T-helper 2 cell treated with Interferon-gamma antibody and Interleukin-4, amounts not matched to agents 5 μg/mL and 100 μg/mL, for 36 hours (primary cell): ENCODE measurements at places on chromosomes 11 and 22.

GRCh38 chr11:18650859-18651557, 16.9 kb upstream of the SPTY2D1 start:
- peak; percentile 17 for DNase-seq

DNA sequence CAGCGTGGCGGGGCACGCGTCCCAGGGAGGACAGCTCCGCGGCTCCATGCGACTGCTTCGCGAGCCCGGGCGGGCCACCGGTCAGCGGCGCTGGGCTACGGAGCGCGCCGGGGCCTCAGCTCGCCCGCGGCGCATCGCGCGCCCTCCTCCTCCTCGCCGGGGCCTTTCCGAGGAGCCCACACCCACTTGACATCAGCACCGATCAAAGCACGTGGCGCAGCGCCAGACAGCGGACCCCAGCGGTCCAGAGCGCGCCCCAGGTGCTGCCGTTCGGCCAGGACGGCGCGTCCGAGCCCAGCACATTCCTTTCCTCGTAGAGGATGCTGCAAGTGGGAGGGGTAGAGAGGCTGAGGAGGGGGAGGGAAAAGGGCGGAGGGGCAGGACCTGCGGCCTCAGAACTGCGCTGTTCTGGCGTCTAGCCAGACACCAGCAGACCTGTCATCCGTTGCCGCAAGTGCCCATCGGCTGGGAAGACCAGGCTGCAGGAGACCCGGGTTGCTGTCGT, 88.6 kb downstream of the PLEKHA7 start:
- DNase-seq = peak; percentile 47

- DNase-seq = no peak
These were observed 1232.7 kb downstream of the BRD1 start for GRCh38 chr22:48594757-48595510.

DNA sequence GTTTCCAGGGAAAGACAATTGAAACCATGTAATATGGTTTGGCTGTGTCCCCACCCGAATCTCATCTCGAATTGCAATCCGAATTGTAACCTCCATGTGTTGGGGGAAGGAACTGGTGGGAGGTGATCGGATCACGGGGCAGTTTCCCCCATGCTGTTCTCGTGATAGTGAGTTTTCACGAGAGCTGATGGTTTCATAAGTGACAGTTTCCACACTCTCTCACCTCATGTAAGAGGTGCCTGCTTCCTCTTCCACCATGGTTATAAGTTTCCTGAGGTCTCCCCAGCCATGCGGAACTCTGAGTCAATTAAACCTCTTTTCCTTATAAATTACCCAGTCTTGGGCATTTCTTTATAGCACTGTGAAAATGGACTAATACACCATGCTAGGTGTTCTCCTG, 148.3 kb upstream of the CADM1 start:
- DNase-seq = no peak

GRCh38 chr11:61874377-61874809, 17.0 kb downstream of the FADS3 start:
- DNase-seq = no peak

DNA sequence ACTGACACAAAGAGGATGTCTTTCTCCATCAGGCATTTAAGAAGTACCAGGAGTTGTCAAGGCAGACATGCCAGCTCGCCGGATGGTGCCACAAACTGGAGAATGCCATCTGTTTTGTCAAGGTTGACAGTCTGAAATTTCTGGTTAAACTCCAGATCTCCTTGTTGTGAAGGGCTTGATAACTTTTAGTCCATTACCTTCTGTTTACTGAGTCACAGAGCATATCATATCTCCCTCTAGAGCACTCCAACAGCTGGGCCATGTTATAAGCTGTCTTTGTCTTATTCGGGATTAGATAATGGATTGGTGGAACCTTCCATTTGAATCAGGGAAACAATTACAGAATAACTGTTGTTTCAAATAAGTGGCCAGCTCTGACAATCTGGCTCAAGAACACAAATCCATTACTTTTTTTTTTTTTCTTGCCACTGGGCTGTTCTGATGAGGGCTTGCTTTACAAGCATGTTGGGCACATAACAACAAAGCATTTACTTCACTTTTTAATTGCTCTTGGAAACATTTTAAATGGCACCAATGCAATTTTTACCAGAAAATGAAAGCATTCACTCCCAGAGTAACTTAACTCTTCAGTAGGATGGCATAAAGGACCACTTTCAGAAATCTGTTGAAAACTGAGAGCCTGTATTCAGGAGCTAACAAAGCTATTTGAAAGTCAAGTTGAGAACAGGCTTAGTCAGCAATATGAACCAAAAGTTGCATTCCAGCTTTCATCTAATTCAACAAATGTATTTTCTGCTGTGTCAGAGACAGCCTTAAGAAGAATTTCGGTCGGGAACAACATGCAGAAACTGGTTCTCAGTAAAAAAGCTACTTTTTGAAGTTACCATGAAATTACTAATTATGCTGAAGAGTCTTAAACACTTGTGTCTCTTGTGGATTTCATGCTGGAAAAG, 227.6 kb upstream of the PITPNB start:
- DNase-seq = no peak

GRCh38 chr22:25223269-25223850, 3.9 kb downstream of the CRYBB2 start:
- no peak for DNase-seq
